ENCODE measurements at places on chromosomes 2 and 18.

DNA sequence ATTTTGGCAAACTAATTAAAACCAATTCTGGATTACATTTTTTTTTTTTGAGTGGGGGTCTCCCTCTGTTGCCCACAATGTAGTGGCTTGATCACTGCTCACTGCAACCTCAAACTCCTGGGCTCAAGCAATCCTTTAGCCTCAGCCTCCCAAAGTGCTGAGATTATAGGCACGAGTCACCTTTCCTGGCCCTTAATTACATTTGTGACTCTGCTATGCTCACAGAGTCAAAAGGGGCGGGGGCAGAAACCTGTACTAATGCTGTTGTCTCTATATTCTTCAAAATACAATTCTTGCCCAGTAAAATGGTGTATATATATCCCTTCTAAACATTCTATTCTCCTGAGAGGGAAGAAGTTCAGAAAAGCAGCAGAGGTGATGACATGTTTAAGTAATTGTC, 23.2 kb downstream of the PRKD3 start:
- DNase-seq: no peak

GRCh38 chr18:3153107-3153704, 66.6 kb downstream of the MYOM1 start:
- no peak for DNase-seq

GRCh38 chr2:59462422-59463197, 1090.8 kb downstream of the BCL11A start:
- DNase-seq: no peak

GRCh38 chr2:71923143-71923525, 224.5 kb downstream of the CYP26B1 start:
- DNase-seq: no peak

Measured in stimulated activated CD8-positive, alpha-beta memory T cell treated with anti-CD3 and anti-CD28 coated beads, Interleukin-7, amount 100 ng/mL, for 48 hours (primary cell).